ENCODE measurements at places on chromosomes 4 and X.
A peak's percentile ranks its signal among the peaks of the same experiment; 100 is the strongest.

- no peak for DNase-seq
Measured at GRCh38 chr4:65175585-65175984, 494.7 kb downstream of the EPHA5 start.

DNA sequence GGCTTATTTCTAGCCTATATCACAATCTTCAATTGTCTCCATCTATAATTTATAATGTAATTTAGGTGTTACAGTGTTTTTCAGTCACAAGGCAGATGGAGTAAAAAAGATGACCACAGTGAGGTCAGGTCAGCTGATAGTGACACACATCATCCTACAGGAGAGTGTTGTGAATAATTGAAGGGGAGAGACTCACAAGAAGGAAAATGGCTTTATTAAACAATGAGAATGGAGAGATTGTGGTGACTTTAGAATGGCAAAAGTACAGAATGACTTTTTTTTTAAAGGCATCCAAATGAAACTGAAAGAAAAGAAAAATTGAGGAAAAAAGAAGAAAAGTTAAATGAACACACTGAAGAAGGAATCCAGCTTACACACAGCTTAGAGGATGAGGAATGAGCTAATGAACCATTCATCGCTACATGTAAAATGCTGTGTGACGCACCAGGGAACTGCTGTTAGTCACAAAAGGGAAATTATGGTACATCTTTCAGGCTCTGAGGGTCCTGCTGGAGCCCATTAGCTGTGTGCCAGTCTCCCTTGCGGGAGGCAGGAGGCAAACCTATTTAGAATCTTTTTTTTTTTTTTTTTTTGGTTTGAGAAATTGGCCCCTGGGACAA is 56.6 kb downstream of the SPRY1 start:
- peak; percentile 51 for DNase-seq

GRCh38 chr4:166903408-166903807 is 330.9 kb downstream of the SPOCK3 start:
- no peak for DNase-seq

GRCh38 chr4:13933191-13933590 is 305.7 kb upstream of the BOD1L1 start:
- DNase-seq, result no peak

GRCh38 chr4:109325698-109326097 is 23.2 kb upstream of the COL25A1 start:
- no peak for DNase-seq

DNA sequence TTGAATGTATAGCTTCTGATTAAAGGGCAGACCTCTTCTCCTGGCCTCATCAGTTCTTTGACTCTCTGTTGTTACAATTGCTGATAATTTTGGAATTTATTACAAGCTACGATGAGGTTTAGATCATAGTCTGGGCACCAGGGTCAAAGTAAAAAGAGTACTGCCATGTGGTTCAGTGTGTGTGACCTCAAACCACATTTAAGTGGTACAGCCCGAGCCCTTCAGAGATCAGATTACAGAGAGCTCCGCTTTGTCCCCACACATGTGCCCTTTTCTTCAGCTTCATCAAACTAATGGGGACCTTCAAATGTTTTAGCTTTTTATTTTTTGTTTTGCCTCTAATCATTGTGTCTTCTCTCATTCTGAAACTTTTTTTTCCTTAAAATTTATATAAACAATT is 37.1 kb downstream of the SPANXN2 start:
- DNase-seq, result no peak

DNA sequence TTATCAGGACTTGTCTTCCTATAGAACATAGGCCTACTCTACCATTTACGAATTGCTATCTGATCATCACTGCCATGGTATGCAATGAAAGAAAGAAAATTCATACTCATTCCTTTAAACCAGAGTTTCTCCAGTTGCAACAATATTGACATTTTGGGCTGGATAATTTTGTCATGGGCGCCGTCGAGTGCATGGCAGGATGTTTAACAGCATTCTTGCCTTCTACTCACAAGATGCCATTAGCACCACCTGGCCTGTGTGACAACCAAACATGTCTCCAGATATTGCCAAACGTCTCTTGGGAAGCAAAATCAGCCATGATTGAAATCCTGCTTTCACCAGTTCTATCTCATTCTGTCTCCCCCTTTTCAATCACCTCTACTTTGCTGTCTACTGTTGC is 63.6 kb upstream of the ARHGAP24 start:
- DNase-seq, result no peak

GRCh38 chrX:120797188-120797851 is 78.3 kb downstream of the CT47B1 start:
- DNase-seq, result no peak

DNA sequence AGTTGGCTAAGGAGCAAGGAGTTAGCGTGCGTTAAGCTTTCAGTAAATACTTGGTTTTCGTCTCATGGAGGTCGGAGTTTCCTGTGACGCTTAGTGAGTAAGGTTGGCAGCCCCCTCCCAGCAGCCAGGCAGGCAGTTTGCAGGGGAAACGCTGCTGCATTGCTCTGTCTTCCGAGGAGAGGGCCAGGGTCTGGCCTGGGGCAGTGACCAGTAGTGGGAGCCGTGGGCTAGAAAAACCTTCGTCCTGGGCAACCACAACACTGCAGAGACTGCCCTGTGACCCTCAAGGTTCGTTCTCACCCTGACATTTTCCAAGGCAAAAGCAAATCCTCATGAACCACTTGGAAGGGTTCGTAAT is 432 bp downstream of the TMEM175 start:
- no peak for DNase-seq
